ENCODE measurements at places on chromosomes 5 and 9.

GRCh38 chr5:111518777-111519176 lies 6.4 kb upstream of the STARD4 start:
- DNase-seq = no peak

- DNase-seq = no peak
Measured at GRCh38 chr9:126498331-126498730, 115.4 kb upstream of the LMX1B start.

DNA sequence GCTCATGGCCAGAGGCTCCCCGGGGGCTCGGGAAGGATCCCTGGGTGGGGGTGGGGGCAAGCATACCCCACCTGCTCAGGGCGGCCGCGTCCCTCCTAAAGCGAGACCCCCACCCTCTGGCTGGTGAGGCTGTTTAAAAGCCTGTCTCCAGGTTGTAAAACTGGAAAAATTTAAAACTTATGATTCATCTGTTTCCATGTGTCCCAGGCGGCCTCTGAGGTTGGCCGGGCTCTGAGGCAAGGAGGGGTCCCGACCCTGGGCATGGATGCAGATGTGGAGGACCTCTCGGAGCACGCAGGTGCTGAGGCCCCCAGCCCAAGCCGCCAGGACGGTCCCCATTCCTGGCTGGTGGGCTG lies 24.2 kb upstream of the TMEM250 start:
- DNase-seq = no peak

DNA sequence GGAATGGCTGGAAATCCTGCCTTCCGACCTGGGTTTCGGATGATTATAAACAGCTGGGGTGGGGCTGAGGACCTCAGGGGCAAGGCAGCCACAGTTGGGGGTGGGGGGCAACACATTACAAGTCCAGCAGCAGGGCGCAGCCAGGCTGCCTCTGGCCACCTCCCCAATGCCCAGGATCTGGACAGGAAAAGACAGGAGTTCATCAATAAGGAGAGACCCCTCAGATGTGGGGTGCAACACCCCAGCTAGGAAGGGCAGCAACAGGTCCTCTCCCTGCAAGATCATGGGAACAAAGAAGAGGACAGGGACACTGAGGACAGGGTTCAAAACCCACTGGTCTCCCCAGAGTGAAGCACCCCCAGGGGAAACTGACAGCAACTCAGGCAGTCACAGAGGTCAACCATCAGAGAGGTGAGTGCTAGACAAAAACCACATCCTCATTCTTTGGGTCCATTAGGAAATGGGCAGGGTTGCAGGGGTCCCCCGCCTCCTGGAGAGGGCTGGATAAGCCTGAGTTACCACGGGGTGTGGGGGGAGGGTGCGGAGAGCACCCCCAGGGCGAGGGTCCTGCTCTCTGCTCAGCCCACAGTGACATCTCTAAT lies 33.5 kb downstream of the SEMA4D start:
- DNase-seq = no peak

Data from activated T-cell treated with anti-CD3 and anti-CD28 coated beads for 24 hours (primary cell).